ENCODE measurements at places on chromosomes 1 and 21. TPM values are rescaled to one million over a fixed set of nuclear protein-coding genes. Genes with fewer than 3 reads are reported as not detected.

Gene OR10J1
- total RNA-seq: not detected

Gene SPRR3
- total RNA-seq: not detected

Gene NTRK1
- not detected for total RNA-seq

Gene SYCP1
- not detected for total RNA-seq

Gene CEP85
- 20.8 TPM for total RNA-seq

Gene RAB3B
- 87.1 TPM for total RNA-seq

Gene TAL1
- not detected for total RNA-seq

Gene MPL
- total RNA-seq: not detected

Gene TNFSF4
- total RNA-seq: 1.7 TPM

Gene FCRL6
- not detected for total RNA-seq

Gene PRKAB2
- total RNA-seq: 24.4 TPM

Gene DIO1
- total RNA-seq: 1.1 TPM

Gene BATF3
- 0.53 TPM for total RNA-seq

Gene WDR77
- 93.6 TPM for total RNA-seq
